ENCODE measurements at places on chromosomes 16 and 17.
A peak's percentile ranks its signal among the peaks of the same experiment; 100 is the strongest.

DNA sequence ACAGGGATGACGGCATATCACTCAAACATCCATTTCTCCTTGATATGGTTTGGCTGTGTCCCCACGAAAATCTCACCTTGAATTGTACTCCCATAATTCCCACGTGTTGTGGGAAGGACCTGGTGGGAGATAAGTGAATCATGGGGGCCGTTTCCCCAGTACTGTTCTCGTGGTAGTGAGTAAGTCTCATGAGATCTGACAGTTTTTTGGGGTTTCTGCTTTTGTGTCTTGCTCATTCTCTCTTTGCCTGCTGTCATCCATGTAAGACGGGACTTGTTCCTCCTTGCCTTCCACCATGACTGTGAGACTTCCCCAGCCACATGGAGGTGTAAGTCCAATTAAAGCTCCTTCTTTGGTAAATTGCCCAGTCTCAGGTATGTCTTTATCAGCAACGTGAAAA, 30.3 kb downstream of the TRAP1 start:
- no peak for DNase-seq

DNA sequence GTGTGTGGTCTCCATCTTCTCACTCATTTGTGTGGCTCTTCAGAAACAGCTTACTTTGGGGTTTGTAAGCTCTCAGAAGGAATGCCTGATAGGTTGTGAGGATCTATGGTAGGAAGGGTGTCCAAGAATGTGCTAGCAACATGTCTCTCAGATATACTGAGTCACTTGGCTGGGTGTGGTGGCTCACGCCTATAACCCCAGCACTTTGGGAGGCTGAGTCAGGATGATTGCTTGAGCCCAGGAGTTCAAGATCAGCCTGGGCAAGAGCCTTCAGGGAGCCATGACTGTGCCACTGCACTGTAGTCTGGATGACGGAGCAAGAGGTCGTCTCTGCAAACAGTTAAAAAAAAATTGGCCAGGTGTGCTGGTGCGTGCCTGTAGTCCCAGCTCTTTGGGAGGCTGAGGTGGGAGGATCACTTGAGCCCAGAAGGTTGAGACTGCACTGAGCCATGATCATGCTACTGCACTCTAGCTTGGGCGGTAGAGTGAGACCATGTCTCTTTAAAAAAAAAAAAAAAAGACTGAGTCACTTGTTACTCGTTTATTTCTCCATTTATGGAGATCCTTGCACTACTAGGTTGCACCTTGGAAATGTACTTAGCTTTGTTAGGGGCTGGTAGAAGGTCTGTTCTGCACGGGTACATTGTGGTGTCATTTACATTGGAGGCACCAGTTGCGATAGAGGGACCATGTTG, 232.0 kb downstream of the SNX29 start:
- DNase-seq, result no peak

GRCh38 chr16:85329059-85329812, 217.0 kb upstream of the CIBAR2 start:
- no peak for DNase-seq

GRCh38 chr17:81638683-81639082, 1.7 kb downstream of the TSPAN10 start:
- no peak for DNase-seq

GRCh38 chr16:46896314-46896968, 12.3 kb downstream of the GPT2 start:
- no peak for DNase-seq

GRCh38 chr17:27579897-27580321, 51.1 kb upstream of the LGALS9 start:
- DNase-seq, result no peak

DNA sequence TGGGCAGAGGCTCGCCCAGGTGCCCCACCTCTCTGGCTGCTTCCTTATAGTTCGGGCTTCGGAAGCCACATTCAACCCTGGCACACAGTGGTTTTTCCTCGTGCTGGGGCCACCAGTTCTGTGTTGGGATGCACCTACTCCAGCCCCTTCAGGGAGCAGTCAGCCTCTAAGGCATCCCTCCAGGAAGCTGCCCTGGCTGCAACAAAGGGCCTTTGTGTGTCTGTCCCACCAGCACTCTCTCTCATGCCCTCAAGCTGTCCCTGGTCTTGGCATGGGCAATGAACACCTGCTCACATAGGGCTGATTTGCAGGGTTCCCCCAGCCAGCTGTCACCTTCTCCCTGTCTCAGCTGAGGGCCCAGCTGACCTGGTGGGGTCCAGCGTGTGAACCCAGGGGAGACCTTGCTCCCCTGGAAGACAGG, 754 bp upstream of the NOXO1 start:
- DNase-seq, result peak; percentile 48

- no peak for DNase-seq
Measured at GRCh38 chr16:37511-37910, 15.9 kb downstream of the POLR3K start.

GRCh38 chr17:55350825-55351205, 70.8 kb downstream of the MMD start:
- no peak for DNase-seq

Measured in hypothalamus (tissue), 51 donors.